ENCODE measurements at places on chromosomes 11 and 22. TPM values are rescaled to one million over a fixed set of nuclear protein-coding genes. Genes with fewer than 3 reads are reported as not detected.

DNA sequence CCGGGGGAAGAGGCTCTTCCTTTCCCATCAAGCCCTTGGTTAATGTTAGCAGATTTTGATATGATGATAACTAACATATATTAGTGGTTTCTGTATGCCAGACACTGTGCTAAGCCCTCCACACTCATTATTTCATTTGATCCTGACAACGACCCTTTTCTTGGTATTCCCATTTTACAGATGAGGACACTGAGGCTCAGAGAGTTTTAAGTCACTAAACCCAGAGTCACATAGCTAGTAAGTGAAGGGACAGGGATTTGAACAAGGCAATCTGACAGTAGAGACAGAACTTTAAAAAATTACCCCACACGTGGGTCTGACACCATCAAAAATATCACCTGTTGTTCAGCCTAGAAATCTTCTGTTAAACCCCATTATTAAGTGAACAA is 22.4 kb downstream of the POU2AF1 start:
- H3K27me3 ChIP-seq, result no peaks in the 10 kb centered on the region
- H3K4me1 ChIP-seq, result peaks cover 17% of the 10 kb centered on the region
- no peak overlapping the region for H3K4me3 ChIP-seq
- DNase-seq, result no peak
- H3K36me3 ChIP-seq, result peaks cover 3% of the 10 kb centered on the region
- H3K27ac ChIP-seq, result no peak overlapping the region

DNA sequence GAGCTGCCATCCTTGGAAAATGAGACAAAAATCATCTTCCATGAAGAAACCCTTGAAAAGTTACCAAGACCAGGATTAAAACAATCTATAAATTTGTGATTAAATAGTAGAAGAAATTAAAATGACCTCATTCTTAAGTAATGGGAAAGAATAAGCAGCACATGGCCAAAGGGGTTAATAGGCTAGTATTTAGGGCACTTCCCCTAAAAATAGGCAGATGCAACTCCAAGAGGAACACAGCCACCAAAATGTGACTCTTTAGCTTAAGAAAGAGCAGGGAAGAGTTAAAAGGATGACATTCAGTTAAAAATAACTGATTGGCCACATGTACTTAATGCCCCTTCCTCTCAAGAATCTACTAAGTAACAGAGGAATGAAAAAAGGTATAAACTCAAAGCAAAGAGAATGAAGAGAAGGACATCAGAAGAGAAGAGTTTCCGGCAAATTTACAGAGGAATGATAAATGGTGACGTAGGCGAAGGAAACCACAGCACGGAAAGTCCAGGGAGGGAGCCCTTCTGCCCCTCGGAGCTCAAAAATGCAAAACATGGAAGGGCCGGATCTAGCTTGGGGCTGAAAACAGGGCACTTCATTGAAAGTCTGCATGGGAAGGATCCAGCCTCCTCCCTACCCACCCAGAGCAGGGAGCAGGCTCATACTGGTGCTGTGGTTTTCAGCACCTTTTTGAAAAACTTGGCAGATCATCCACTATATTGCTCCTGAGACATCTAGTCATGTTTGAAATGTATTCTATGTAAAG is 17.8 kb downstream of the SCUBE2 start:
- H3K27ac ChIP-seq, result no peak overlapping the region
- peaks cover 94% of the 10 kb centered on the region for H3K27me3 ChIP-seq

DNA sequence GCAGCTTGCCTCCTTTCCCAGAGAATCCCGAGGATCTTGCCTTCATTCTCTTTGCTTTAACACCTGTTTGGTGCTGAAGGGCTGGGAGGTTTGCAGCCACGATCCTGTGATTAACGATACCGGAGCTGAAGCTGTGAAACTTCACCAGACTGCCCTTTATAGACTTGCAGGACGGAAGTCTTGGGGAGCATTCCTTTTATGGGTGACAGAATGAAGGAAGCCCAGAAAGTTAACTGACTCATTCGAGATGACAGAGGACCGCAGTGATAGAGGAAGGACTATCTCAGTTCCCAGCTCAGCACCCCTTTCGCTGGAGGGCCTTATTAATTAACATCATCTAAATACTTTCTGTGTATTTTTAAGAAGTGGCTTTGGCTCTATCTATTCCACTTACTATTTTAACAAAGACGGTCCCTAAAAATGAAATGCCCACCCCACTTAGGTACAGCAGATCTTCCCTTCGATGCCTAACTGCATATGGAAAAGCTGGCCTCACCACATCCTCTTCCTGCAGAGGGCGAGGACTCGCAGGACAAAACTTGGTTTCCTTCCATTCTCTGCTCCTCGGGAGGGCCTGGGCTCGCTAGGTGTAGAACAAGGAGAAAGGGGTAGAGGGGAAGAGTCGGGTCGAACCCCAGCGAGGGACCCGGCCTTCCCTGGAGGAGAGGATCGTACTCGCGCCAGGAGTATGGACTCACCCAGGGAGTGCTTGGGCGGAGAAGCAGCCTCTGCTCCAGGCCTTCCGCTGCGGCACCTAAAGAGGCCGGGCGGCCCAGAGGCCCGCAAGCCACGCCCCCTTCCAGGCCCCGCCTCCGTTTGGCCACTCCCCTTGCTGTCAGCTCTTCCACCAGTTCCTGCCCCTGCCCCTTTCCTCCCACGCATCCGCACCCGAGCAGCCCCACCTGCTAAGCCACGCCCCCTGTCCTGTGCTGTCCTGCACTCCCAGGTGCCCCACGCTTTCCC is 30.7 kb upstream of the USP47 start:
- H3K27me3 ChIP-seq, result no peaks in the 10 kb centered on the region
- H3K27ac ChIP-seq, result no peak overlapping the region
- H3K36me3 ChIP-seq, result no peaks in the 10 kb centered on the region
- peaks cover 10% of the 10 kb centered on the region for H3K4me1 ChIP-seq

DNA sequence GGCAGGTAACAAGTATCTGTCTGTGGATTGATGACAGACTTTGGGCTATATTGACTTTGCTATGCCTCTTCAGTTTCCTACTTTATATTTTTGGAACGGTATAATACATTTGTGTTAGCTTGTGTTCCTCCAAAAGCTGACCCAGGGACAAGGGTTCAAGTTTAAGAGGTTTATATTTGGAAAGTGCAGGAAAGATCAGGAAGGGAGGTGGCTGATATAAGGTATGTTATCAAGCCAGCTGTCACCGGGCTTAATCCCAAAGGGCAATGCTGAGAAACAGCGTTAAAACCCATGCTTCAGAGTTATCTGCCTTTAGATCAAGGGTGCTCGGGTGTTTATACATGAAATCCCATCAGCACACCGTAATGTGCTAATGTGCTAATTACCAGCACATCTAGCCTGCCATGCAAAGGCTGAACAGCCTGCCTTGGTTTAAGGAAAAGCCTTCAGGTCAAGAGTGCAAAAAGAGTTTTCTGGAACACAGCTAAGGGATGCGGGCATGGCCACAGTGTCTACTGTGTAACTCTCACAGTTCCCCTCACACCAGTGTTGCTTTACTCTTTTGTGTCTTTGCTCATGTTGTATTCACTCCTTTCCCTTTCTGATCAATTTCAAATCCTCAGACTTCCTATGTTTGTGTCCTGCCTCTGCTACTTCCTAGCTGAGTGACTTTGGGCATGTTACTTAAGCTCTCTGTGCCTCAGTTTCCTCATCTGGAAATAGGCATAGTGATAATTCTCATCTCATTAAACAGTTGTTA is 77.5 kb downstream of the BDNF start:
- H3K27me3 ChIP-seq, result peaks cover 57% of the 10 kb centered on the region
- no peak overlapping the region for H3K4me3 ChIP-seq
- no peaks in the 10 kb centered on the region for H3K36me3 ChIP-seq
- no peak for DNase-seq
- H3K27ac ChIP-seq, result no peak overlapping the region
- no peaks in the 10 kb centered on the region for H3K4me1 ChIP-seq

DNA sequence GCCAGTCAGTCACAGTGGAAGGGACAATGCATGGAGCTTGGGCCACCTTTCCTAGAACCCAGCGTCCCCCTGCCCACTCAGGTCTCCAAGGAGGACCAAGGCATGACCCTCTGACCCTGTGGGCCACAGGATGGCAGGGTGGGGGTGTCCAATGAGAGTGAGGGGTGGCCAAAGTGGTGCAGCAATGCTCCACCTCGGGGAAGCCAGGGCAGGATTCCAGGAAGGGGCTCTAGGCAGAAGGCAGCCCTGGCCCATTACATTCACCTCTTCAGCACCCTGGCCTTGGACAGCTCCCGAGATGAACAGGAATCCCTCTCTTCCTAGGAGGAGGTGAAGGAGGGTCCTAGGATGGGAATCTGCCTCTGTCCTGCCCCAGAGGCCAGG is 597.5 kb downstream of the BRD1 start:
- no peak overlapping the region for H3K27ac ChIP-seq
- no peak overlapping the region for H3K4me3 ChIP-seq
- no peak for DNase-seq
- H3K36me3 ChIP-seq, result no peaks in the 10 kb centered on the region

Gene MMP12
- not detected for total RNA-seq

Gene MS4A13
- not detected for total RNA-seq

Gene CHRDL2
- total RNA-seq, result not detected

Data from Calu3 (cell line).